ENCODE measurements at places on chromosomes 7 and 10. TPM values are rescaled to one million over a fixed set of nuclear protein-coding genes. Genes with fewer than 3 reads are reported as not detected.

DNA sequence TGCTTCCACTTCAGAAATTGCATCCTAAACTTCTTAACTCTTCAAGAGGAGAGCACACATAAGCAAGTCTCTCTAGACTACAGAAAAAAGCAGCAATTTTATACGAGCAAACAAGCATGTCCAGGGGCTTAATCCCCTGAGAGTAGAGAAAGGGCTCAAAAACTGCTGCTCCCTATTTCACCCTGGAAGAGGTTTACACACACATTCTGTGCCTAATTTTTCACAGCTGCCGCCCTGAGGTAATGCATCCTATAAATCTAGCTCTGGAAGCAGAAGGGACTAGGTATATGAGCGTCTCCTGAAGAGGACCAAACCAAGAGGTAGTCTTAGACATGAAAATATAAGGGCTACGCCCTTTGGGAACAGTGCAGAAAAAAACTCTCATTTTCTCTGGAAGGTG is 73.1 kb downstream of the CRPPA start:
- DNase-seq = no peak

Gene TBXAS1
- total RNA-seq = 2.9 TPM

- DNase-seq = no peak
Measured at GRCh38 chr10:97019213-97019844, 166.4 kb downstream of the SLIT1 start.

Gene CALML3
- under 0.01 TPM for total RNA-seq

Gene OR13A1
- under 0.01 TPM for total RNA-seq

Gene HEPACAM2
- total RNA-seq = under 0.01 TPM

Gene KCNH2
- 6.1 TPM for total RNA-seq

DNA sequence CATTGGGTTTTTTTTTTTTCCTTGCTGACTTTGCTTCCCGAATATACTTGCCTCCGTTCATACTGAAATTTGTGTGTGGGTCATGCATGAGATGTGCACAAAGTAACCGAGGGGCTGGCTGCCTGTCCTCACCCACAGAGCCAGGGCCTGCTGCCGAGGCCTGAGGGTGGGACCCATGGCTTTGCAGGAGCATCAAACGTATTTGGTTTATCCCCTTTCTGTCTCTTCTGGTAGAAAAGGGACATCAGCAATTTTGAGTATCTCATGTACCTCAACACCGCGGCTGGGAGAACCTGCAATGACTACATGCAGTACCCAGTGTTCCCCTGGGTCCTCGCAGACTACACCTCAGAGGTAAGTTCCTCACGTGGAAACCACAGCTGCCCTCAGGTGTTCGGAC is 3.5 kb upstream of the LRRC18 start:
- DNase-seq = no peak

Gene LIPK
- not detected for total RNA-seq

DNA sequence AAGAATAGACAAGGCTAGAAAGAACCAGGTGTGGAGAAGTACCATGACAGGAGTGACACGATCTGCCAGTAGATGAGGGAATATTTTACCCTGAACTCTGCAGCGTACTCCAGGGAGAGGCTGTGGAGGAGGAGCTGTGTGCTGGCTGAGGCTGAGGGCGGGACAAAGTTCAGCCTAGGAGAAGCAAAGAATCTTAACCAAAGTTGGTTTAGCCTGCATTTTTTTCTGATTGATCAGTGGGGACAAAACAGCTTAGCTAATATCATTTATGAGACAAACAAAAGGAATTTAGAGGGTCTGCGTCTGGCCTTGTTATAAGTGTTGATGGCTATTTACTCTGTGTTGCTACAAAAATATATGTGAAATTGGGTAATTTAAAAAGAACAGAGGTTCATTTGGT is 5.2 kb upstream of the NPSR1 start:
- DNase-seq = no peak

DNA sequence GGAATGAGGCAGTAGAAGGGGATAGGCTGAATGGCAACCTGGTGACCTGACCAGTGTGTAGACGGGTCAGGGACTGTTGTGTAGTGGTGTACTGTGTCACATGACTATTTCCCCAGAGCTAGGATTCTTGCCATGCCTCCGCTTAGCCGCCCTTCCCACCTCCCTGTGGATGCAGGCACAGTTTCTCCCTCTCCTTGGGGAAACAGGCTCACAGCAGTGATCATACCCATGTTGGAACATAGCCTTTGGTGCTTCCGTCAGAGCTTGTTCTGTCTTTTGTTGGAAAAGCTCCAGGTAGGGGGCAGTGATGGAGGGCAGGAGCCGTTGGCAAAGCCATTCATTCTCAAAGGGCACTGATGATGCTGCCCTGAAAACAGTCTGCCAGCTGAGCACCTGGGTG is 44.3 kb downstream of the OGDH start:
- no peak for DNase-seq

GRCh38 chr7:2654059-2654458 is 22.3 kb downstream of the TTYH3 start:
- DNase-seq = no peak

Gene KCNIP2
- total RNA-seq = 12.6 TPM

- no peak for DNase-seq
Measured at GRCh38 chr10:76769582-76769981, 868.0 kb downstream of the KCNMA1 start.

- peak; percentile 61 for DNase-seq
Measured at GRCh38 chr10:45008524-45009161, 7.9 kb downstream of the ZNF22 start.

DNA sequence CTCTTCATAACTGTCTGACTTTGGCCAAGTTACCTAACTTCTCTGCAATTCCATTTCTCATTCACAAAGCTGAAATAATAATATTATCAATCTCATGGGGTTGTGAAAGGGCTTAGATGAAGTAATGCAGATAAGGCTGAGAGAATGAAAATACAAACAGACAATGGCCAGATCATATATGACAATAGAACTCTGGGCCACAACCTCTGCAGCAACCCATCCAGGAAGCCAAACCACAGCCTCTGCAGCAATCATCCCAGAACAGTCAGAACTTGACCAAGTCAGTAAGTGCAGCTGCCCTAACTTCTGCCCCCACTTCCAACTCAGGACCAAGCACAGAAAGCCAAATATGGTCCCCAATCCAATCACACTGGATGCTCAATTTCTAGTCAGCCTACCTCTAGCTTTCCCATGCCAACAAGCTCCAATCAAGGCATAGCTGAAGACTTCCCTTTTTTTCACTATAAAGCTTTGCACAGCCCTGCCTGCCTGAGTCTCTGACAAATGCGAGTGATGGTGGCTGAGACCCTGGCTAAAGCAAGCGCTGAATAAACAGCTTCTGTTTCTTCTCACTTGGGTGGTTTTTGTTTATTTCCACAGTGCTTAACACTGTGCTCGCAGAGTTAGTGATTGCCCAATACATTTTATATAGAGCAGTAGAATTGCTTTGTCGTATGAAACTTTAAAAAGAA is 34.8 kb upstream of the TNPO3 start:
- no peak for DNase-seq

GRCh38 chr7:156195276-156195675 is 383.0 kb upstream of the SHH start:
- DNase-seq = no peak

Gene MAGI2
- 136 TPM for total RNA-seq

DNA sequence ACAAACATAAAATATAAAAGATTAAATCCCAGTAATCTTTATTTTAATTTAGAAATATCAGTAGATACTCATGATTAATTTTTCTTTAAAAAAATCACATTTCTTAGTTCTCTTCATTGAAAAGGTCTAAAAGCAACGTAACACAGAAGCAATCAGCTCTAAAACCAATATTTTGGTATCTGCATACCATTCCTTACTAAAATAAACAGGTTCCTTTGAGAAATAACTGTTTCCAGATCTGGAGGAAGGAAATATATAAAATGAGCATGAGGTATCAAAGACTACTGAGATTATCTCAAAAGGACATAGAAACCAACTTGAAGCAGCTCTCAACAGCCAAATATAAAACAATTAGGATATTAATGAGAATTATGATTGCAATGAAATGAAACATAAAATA is 301.0 kb upstream of the GNAI1 start:
- DNase-seq = no peak

DNA sequence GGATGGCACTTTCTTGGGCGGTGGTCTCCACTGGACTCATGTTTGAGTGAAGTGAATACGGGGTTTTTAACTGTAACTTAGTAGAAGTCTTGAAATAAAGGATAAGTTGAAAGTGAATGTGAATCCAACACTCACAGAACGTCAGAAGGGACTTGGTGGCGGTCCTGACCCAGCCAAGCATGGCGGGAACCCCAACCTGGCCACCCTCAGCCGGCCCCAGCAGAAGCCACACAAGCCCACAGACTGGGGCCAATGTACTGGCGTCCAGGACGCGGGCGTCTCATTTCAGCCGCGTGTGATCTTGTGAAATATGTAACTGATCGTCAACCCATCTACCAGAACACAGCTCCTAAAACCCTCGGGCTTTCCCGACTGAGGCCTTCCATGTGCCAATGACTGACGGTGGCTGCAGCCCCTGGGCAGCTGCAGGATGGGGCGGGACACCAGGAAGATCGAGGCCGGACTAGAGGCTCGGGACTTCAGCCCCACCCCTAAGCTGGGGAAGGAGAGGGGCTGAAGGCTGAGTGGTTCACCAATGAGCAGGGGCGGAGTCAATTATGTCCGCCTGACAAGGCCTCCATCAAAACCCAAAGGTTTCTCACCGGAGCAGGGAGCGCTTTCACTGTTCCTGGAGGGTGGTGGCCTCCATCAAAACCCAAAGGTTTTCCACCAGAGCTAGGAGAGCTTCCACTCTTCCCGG is 161.5 kb downstream of the MAD1L1 start:
- no peak for DNase-seq

Gene FAM171A1
- 23.6 TPM for total RNA-seq

DNA sequence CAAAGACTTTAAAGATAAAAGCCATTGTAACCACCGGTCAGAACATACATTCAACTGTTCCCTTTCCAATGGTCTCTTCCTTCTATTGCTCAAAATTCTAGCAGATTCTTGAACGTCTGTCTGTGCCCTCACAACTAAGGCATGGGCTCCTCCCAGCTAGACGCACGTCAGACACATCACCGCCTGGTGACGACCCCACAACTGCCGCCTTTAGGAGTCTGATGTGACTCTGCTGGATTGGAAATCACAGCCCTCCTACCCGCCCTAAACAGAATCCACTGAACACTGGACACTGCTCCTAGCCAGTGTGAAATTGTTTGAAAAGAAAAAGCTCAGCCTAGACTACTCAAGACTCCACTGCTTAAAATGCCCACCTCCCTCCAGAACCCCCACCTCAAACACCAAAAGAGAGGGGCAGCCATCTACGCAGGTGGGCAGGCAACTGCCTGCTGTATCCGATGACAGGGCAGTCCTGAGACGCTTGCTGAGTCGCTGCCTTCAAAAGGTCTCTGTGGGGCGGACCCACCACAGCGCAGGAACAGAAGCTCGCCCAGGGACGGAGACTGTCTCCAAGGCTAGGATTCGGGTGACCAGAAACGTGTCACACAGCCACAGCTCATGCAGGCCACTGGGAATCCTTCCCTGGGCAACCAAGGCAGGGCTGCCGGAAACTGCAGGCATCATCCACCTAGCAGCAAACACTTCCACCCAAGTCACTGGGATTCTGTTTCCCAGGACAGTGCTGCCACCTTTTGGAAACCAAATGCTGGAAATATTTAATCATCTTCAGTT is 34.7 kb downstream of the GSDME start:
- DNase-seq = no peak

DNA sequence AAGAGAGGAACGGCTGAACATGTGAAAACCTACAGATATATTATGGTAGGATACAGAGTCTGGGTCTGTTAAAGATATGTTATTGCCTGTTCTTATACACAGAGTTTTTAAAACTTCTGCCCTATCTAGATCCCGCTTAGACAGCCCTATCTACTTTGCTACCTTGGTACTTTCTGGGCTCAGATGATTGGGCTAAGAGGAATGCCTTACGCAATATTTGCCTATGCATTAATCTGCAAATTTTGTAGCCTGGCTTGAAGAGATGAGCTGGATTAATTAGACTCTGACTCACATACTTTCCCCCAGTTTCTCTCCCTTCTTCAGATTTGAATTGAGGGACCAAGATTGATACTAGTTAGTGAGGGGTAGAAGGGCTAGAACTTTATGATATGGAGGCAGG is 33.6 kb upstream of the A1CF start:
- DNase-seq = no peak

Gene FIS1
- 58.7 TPM for total RNA-seq

Gene STAMBPL1
- 8.6 TPM for total RNA-seq

DNA sequence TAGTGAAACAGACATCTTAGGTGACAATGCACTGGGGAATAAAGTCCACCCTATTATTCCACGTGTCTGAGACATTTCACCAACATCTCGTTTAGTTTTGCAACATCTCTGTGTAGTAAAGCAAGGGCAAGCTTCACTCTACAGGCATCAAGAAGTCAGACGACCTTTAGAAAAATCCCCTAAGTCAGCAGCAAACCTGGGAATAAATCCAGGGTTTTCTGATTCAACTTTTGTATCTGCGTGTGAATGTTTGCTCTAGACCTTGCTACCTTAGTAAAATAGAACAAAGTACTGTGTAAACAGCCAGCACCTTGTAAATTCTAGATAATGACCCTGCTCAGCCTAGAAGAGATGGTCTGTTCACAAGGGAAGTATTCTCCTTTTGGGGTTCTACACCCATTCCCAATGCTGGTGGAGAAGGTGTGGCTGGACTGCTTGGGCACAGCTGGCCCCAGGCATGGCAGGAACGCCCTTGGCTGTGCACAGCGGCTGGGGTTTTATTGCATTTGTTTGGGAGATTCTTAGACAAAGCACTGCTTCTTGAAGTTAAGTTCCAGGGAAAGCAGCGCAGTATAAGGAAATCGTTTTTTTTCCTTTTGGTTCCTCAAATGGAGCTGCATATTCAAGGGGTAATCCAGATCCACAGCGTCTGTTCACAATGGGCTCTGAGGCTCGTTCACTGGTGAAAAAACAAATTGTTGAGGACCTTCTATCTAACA is 38.3 kb upstream of the GALNTL5 start:
- no peak for DNase-seq

DNA sequence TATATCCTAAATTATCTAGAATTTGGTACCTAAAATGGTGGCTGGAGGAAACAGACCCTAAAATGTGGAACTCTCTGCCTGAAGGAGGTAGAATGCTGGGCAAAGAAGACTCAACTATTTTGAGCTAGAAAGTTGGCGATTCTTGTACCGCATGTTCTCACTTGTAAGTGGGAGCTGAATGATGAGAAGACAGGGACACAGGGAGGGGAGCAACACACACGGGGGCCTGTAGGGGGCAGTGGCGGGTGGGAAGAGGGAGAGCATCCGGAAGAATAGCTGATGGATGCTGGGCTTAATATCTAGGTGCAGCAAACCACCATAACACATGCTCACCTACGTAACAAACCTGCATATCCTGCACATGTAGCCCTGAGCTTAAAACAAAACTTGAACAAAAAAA is 250.6 kb downstream of the CALN1 start:
- no peak for DNase-seq

- no peak for DNase-seq
Measured at GRCh38 chr7:155594961-155595366, 48.6 kb upstream of the CNPY1 start.

Data from frontal cortex (tissue), 4 donors.